ENCODE measurements at places on chromosomes 7 and 10.

DNA sequence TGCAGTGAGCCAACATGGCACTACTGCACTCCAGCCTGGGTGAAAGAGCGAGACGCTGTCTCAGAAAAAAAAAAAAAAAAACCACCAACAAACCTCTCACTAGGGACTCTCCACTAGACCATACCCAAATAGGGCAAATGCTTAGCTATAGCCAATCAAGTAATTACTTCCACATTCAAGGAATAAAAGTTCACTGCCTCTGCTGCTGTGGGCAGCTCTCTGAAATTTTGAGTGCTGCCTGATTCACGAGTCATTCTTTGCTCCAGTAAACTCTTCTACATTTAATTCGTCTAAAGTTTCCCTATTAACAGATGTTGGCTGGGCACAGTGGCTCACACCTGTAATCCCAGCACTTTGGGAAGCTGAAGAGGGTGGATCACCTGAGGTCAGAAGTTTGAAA is 4.7 kb upstream of the NRBF2 start:
- DNase-seq = no peak

DNA sequence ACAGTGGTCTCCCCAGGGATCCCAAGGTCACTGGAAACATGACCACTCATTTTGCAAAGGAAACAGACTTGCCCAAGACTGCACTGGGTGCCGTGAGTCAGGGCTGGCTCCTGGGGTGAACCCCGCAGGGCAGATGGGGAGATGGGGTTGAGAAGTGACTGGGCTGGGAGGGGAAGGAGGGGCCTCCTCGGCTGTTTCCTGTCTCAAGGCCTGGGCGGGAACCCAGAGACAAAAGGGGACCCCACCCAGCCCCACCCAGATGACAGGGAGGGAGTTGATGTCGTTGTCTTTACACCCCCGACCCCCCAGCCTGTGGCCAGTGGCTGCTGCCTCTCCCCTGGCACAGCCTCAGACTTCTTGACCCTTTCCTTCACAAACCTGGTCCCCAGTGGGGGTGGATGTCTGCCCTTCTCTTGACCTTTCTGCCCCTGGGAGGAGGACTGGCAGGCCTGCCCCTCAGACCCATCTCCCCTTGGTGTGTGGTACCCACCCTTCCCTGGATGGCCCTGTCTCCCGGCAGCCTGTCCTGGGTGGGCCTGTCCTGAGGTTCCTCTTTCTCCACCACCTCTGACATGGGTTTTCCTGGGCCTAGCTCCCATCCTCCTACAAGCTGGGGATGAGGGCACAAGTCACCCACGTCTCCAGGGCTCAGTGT is 1.4 kb downstream of the MYO1G start:
- peak; percentile 91 for DNase-seq

GRCh38 chr7:149881328-149882247 is 7.8 kb downstream of the ATP6V0E2 start:
- DNase-seq = no peak

- no peak for DNase-seq
These were observed 93.8 kb downstream of the PTPRE start for GRCh38 chr10:128000471-128001362.

GRCh38 chr10:47246406-47247147 is 53.4 kb upstream of the GDF10 start:
- no peak for DNase-seq

DNA sequence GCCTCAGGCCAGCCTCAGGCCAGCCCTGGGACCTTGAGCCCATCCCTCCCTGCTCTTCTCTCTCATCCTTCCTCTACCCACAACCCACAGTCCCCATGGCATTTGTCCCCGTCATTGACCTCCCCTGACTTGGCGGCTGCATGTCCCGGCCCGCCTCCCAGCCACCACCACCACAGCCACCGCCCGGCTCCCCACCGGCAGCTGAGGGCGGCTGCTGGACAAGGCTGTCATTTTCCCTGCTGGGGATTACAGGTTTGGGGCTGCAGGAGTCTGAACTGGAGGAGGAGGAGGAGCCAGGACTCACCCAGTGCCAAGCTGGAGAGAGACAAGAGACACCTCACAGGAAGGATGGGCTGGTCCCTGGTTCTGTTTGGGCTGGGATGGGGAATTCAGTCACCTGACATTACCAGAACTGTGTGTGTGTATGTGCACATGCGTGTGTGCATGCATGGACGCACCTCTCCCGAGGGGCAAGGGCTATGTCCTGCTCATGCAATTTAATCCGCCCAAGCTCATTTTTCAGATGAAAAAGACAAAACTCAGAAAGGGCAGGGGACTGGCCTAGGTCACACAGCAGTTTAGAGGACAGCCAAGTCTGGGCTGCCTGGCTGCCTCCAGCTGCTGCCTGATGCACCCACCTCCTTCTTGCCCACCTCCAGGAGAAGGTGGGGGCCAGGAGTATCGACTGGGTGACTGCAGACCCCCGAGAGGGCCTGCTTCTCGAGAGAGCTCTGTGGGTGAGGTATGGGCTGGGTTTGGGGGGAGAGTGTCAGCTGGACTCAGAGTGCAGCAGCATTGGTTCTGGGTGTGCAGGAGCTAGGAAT is 113.1 kb downstream of the ZMIZ1 start:
- DNase-seq = peak; percentile 43

GRCh38 chr10:46028584-46029460 is 1.6 kb downstream of the NCOA4 start:
- peak; percentile 91 for DNase-seq

- DNase-seq = no peak
These were observed 252.3 kb downstream of the GATA3 start for GRCh38 chr10:8306685-8307364.

DNA sequence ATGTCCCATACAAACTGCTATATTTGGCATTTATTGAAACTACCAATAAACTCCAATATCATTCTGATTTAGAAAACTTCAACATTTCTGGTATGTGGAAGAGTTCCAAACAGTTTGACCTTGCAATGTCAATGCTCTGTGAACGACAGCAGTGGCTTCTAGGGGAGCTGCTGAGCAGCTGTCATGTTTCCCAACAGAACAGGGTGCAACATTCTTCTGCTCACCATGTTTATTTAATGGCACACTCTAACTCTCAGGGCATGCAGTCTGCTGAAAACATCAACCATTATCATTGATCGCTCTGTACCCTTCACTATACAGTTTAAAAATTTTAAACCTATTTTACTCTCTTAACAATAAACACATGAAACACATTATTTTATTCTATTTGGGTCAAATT is 25.9 kb downstream of the LMOD2 start:
- no peak for DNase-seq

DNA sequence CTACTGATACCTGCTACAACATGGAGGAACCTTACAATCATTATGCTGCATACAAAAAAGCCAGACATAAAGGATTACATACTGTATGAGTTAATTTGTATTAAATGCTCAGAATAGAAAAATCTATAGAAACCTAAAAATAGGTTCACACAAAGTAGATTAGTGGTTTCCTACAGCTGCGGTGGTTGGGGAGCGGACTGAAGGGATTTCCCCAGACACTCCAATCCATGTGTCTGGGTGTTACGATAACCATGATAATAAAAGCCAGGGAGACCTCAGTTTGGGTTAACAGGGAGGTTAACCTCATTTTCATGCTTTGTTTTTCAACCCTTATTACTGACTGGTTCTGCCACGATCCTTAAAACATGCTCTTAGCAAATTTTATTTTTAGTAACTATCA is 355.9 kb downstream of the KCNMA1 start:
- DNase-seq = peak; percentile 13

GRCh38 chr7:51234139-51234538 is 82.5 kb downstream of the COBL start:
- DNase-seq = no peak

DNA sequence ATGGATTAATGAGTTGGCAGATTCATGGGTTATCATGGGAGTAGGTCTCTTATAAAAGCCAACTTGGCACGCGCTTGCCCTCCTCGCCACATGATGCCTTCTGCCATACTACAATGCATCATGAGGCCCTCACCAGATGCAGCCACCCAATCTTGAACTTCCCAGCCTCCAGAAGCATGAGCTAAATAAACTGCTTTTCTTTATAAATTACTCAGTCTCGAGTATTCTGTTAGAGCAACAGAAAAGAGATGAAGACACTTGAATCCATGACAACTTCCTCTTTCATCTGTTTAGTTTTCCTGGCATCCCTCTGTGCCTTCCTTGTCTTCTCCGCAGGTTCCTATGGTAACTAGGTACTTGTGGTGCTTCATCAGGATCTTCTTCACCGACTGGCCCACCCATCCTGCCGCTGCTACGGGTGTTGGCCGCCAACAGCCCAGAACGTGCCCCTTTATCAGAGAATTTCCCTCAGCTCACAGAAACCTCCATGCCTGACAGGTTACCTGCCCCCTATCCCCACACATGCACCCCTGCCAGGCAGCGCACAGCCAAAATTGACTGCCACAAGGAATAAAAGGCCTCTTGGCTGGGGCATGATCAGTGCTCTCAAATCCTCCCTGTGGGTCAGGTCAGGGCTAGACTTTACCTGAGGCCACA is 28.0 kb upstream of the PPIF start:
- DNase-seq = no peak

DNA sequence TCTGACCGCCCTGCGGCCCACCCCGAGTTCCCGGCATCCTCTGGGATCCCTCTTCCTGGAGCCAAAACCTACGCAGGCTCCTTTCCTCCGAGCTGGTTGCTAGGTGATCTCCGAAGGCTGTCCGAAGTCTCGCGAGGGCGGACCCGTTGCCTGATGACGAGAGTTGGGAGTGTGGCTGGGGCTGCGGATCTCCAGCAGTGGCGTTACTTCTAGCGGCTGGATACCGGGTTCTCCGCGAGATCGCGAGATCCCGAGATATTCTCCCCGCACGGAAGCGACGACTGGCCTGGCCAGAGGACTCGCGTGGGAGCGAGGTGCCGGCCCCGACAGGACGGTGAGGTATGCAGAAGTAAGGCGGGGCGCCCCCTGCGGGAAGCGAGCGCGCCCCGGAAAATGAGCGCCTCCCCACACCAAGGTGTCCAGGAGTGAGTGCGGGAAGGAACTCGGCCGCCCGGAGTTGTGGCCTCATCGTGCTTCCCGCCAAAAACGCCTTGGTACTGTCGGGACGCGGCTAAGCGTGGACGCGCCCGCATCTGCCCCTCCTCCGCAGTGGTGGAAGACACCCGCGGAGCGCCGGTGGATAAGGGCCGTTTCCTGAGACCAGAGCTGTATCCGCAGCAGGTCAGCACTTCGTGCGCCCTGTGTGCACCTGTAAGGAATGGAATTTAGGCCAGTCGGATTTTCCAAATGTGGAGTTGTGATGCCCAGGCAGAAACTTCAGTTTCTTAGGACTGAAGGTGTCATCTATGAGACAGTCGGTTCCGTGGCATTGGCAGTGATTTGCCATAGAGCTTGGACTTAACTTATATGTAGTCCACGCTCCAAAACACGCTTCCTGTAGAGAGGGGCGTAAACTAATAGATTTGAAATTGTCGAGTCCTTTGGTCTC is at the start of gene AGBL3:
AGBL3 (plus strand) TSS at position 146 of the 889 bp plus-strand sequence. CDS start 1,426 bp downstream, outside the sequence.
- DNase-seq = peak; percentile 97

- no peak for DNase-seq
These were observed 25.7 kb downstream of the COG5 start for GRCh38 chr7:107538001-107538400.

DNA sequence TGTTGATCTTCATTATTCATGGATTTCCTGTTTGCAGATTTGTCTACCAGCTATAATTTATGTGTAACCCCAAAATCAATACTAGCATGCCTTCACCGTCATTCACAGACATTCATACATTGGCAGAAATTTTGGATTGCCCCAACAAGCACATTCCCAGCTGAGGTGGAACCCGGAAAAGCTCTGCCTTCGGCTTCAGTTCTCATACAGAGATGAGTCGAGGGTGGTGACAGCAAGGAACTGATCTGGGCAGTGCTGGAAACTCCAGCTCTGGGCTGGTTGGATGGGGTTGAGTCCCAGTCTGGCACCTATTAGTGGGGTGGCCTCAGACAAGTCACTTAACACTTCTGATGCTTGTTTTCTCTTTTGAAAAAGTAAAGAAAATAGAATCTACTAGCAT is 267.5 kb downstream of the SNX13 start:
- DNase-seq = no peak

DNA sequence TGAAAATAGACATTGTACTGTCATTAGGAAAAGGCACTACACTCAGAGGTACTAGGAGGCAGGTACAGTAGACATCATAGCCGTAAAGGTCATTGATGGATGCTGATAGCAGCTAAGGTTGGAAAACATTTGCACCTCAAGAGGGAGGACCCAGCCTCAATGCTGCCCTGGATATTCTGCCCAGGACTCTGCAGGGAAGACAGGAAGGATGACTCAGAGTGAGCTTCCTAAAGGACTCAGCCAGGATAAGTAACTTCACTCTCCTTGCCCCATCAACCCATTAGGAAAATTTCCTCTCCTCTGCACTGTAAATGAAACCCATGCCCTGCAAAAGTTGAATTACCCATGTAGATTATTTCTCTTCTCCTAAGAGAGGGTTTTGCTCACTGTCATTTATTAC is 617.9 kb upstream of the MKI67 start:
- DNase-seq = no peak

DNA sequence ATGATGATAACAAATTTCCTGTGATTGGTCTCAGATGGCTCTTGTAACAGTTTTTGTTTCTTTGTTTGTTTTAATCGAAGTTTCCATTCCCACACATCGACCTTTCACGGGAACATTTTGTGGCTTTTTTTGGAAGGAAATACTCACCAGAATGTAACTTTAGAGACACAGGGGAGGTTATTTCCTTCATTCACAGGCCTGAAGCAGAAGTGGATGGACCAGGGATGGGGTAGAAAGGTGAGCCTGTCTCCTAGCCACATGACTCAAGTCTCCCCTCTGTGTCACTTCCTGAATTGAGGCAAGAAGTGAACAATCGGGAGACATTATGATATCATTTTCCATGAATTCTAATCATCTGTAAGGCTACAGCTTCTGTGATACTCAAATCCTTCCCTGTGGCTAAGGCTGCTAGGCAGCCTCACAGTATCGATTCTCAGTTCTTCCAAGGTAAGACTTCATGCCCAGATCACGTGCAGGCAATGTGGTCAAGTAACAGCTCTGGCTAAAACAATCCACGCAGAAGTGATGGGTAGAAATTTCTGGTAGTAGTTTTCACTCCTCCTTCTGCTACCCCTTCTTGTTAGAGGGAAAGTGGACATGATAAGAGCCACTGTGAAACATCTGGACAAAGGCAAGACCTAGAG is 203.9 kb upstream of the NEBL start:
- no peak for DNase-seq

DNA sequence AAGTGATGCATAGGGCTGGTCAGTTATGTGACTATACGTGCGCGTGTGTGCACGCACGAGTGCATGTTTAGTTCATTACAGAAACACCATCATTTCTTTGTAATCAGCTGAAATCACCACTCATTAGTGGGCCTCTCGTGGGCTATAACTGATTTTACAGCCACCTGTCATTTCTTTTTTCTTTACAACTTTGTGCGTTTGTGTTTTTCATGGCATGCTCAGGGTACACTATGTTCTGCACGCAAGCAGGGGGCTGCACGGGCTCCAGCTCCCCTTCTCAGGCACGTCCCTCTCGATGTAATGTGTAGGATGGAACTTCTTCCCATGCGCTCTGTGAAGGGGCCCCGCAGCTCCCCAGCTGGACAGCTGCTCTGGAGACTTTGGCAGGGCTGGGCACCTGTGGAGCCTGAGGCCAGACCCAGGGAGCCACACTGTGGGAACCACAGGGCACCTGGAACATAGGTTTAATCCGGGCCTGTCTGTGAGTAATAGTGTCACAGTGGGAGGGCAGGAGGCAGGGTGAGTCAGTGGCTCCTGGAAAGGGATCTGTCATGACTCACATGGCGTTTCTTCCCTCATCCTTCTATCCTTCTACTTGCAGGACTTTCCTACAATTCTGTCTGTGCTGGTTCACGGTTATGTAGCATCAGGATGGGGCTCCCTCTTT is 4.9 kb downstream of the GCK start:
- DNase-seq = no peak

- DNase-seq = no peak
These were observed 151.2 kb downstream of the TPST1 start for GRCh38 chr7:66356277-66356721.

Measured in hematopoietic multipotent progenitor cell treated with erythropoietin and hydrocortisone succinate and interleukin-3 and kit ligand, for 6 days (in vitro differentiated cells).